Esophagus mucosa (tissue), 1 donor: ENCODE measurements at places on chromosomes 4 and X.
A peak's percentile ranks its signal among the peaks of the same experiment; 100 is the strongest.

DNA sequence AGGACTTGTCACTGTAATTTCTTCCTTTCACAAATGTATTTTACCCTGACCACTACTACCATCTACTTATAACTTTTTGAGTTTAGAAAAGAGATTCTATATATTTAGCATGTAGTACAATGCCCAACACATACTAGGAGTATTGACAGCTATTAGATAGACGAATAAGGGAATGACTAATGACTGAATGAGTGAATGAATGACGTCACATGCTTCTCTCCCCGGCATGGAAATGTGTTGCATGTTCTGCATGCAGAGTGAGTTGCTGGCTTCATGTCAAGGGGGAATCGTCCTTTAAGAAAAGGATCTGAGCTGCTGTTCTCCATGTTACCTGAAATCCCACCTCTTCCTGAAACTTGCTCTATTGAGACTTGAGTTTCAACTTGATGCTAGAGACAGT, 87.4 kb upstream of the AMELX start:
- ATAC-seq, result no peak

GRCh38 chr4:4401036-4401435, 14.1 kb downstream of the NSG1 start:
- ATAC-seq, result no peak

DNA sequence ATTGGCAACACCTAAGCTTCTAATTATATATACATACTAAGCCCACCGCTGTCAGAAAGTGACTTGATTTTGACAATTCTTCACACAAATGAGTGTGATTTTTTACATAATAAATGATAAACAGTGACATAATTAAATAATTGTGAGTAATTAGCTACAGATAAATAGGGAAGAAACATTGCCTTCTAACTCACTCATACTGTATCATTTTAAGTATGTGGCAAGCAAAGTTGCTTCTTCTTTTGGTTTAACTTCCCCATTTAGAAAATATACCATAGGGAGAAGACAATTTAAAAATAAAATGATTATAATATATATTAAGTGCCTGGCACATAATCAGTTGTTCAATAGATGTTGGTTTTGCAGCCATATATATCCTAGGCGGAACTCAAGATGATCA, 644.2 kb downstream of the FSTL5 start:
- ATAC-seq, result no peak

GRCh38 chr4:12138488-12138887, 709.8 kb upstream of the HS3ST1 start:
- ATAC-seq, result no peak

- no peak for ATAC-seq
Observed at GRCh38 chrX:150697641-150698040, 4.4 kb downstream of the MTMR1 start.

DNA sequence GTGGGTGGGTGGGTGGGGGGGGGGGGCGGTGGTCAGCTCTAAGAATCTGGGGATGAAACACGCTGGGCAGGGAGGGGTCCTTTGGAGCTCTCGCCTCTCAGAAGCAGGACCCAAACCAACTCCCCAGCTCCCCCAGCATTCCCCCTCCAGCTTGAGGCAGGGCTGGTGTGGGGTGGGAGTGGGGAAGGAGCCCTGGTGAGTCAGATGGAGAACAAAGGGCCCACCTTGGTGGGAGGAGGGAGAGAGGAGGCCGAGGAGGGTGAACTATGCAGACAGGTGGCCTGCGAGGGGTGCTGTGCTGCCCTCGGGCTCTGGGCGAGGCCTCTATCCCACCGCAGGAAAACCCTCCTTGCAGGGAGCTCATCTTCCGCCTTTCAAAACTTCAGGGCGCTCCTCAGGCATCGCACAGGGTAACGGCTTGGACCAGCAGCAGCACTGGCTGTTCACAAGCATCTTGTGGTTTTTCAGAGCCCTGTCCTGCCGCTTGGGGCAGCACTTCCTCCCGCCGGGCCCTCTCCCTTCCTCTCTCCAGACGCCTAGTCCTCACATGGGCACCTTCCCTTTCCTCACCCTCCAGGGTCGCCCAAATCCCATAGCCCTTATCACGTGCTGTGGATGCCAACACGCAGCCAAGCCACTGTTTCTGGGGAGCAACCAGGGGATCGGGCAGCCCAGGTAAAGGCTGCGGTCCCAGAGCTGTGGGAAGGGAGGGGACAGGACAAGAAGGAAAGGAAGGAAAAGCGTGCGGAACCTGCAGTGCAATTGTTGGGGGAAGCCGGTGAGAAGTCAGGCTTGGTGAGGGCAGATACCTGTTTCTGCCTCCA, 34.0 kb upstream of the GRPEL1 start:
- peak; percentile 71 for ATAC-seq

- ATAC-seq, result peak; percentile 81
Observed at GRCh38 chrX:40423299-40423698, 157.5 kb upstream of the ATP6AP2 start.

DNA sequence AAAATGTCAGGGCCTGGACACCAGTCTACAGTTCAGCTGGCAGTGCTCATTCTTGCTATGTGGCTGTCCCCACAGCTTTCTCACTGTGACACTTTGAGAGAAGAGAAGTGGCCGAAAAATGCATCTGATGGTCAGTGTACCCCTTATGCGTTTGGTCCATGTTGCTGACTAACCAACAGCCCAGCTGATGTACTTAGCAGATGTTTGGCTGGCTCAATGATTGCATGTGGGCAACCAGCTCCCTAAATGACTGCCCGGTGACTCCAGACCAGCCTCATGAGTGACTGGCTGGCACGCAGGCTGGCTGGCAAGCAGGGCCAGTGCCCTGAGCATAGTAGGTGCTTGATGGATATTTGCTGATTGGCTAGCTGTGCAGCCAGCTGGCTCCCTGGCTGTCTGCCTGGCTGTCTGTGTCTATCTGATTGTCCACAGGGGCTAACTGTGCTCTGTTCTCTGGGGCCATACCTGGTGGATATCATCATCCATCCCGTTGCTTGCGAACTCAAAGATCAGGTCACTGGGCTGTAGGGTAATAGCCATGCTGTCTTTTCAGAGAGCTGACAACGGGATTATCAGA, 29.4 kb downstream of the ELF4 start:
- no peak for ATAC-seq
